ENCODE measurements at places on chromosomes 7 and 10. TPM values are rescaled to one million over a fixed set of nuclear protein-coding genes. Genes with fewer than 3 reads are reported as not detected.

GRCh38 chr7:134865001-134865845 lies 85.8 kb downstream of the CALD1 start:
- no peaks in the 10 kb centered on the region for H3K27me3 ChIP-seq
- peaks cover 4% of the 10 kb centered on the region for H3K4me1 ChIP-seq
- H3K27ac ChIP-seq, result peak overlapping the region; percentile 72
- H3K4me3 ChIP-seq, result no peak overlapping the region
- no peaks in the 10 kb centered on the region for H3K36me3 ChIP-seq
- no peak for DNase-seq

DNA sequence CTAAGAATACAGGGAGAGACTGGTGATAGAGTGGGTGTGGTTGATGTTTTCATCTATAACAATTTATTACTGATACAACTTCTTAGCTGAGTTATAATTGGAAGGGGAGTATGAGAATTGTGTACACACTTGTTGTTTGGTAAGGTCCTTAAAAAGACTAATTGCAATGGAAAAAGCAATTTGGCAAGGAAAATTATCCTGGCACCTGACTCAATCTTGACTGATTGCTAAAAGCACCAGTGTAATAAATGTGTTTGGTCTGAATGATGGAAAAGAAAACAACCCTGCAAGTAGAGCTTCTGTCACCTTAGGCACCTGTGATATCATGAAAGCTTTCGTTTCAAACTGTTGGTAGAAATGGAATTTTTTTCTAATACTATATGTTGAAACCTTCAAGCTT lies 6.7 kb upstream of the GSDME start:
- H3K4me3 ChIP-seq, result no peak overlapping the region
- H3K4me1 ChIP-seq, result no peaks in the 10 kb centered on the region
- no peak for DNase-seq
- no peaks in the 10 kb centered on the region for H3K27me3 ChIP-seq

GRCh38 chr7:145378197-145378596 lies 542.3 kb upstream of the TPK1 start:
- no peaks in the 10 kb centered on the region for H3K4me1 ChIP-seq
- H3K4me3 ChIP-seq, result no peak overlapping the region
- no peak overlapping the region for H3K27ac ChIP-seq

GRCh38 chr10:131758062-131758938 lies 142.5 kb upstream of the PPP2R2D start:
- H3K36me3 ChIP-seq, result no peaks in the 10 kb centered on the region
- H3K4me1 ChIP-seq, result no peaks in the 10 kb centered on the region
- DNase-seq, result no peak
- H3K4me3 ChIP-seq, result no peak overlapping the region
- no peaks in the 10 kb centered on the region for H3K27me3 ChIP-seq
- no peak overlapping the region for H3K27ac ChIP-seq

GRCh38 chr7:124422081-124422480 lies 343.5 kb downstream of the GPR37 start:
- no peaks in the 10 kb centered on the region for H3K27me3 ChIP-seq
- no peak overlapping the region for H3K4me3 ChIP-seq
- no peak overlapping the region for H3K27ac ChIP-seq
- no peaks in the 10 kb centered on the region for H3K4me1 ChIP-seq
- no peak for DNase-seq
- no peaks in the 10 kb centered on the region for H3K36me3 ChIP-seq

CPVL gene
- total RNA-seq, result 45.4 TPM

RAMP3 gene
- 43.8 TPM for total RNA-seq

UBE2H gene
- 223 TPM for total RNA-seq

GRCh38 chr7:133572843-133573242 lies 320.0 kb downstream of the EXOC4 start:
- H3K27me3 ChIP-seq, result no peaks in the 10 kb centered on the region
- H3K27ac ChIP-seq, result no peak overlapping the region
- H3K4me1 ChIP-seq, result no peaks in the 10 kb centered on the region
- no peak overlapping the region for H3K4me3 ChIP-seq
- H3K36me3 ChIP-seq, result no peaks in the 10 kb centered on the region
- DNase-seq, result no peak

DNA sequence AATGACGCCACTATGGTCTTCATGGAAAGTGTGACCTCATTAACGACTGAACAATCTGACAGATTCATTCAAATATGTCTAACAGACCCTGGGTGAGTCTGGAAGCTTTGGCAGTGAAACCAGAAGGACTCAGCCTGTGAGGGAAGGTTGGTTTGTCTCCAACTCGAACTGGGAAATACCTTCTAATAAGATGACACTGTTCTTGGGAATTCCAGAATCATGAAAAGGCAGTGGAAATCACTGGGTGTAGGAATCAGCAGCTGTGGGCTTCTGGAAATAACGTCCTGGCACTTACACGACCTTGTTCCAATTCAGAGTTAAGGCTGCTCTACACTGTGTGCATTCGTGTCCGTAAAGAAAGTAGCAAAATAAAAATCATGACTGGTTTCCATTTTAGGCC lies 75.1 kb downstream of the DGKI start:
- H3K4me1 ChIP-seq, result no peaks in the 10 kb centered on the region
- no peak for DNase-seq
- H3K27me3 ChIP-seq, result no peaks in the 10 kb centered on the region
- no peaks in the 10 kb centered on the region for H3K36me3 ChIP-seq

SPDYE6 gene
- total RNA-seq, result not detected

CFAP69 gene
- total RNA-seq, result 0.42 TPM

DNA sequence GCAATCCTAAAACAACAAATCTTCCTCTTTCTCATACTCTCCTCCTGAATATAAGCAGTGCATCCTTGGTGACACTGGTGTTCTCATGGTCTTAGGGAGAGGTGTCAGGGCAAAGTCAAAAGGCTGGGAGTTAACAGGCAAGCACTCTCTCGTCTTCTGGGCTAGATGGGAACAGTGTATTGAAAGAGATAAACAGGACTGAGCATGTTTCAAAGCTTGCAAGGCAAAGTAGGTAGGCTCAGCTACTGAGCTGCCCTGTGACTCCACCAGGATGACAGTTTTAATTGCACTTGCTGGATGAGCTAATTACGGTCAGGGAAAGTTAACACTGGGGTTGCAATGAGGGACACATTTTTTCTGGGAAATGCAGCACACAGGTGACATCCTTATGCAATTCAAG lies 554.9 kb upstream of the NRP1 start:
- H3K27ac ChIP-seq, result no peak overlapping the region
- DNase-seq, result no peak
- no peaks in the 10 kb centered on the region for H3K4me1 ChIP-seq
- H3K36me3 ChIP-seq, result no peaks in the 10 kb centered on the region
- no peaks in the 10 kb centered on the region for H3K27me3 ChIP-seq
- H3K4me3 ChIP-seq, result no peak overlapping the region

- no peaks in the 10 kb centered on the region for H3K27me3 ChIP-seq
- H3K4me3 ChIP-seq, result no peak overlapping the region
- no peaks in the 10 kb centered on the region for H3K36me3 ChIP-seq
- no peaks in the 10 kb centered on the region for H3K4me1 ChIP-seq
- DNase-seq, result no peak
- no peak overlapping the region for H3K27ac ChIP-seq
Observed at GRCh38 chr10:121159670-121160069, 308.5 kb downstream of the WDR11 start.

ASB10 gene
- total RNA-seq, result not detected

DNA sequence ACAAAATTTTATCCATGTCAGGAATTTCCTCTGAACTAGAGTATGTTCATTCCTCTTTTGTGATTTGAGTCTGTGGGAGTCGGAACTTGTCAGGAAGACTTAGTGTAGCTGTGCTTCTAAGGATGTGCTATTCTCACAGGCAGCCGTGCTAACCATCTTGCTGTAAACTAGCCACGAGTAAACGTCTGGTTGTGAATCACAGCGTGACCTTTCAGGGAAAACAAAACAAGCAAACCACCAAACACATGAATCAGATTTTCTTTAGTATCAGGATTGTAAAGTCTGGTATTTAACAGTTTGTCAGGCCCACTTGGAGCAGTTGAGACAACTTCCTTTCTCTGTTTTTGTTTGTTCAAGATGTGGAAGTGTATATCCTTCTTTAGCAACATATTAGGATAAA lies 32.0 kb downstream of the AUTS2 start:
- H3K27ac ChIP-seq, result peak overlapping the region; percentile 51
- H3K27me3 ChIP-seq, result no peaks in the 10 kb centered on the region
- H3K36me3 ChIP-seq, result no peaks in the 10 kb centered on the region
- peak; percentile 46 for DNase-seq
- H3K4me3 ChIP-seq, result no peak overlapping the region

THNSL1 gene
- total RNA-seq, result 10.5 TPM

INSYN2A gene
- total RNA-seq, result not detected

DNA sequence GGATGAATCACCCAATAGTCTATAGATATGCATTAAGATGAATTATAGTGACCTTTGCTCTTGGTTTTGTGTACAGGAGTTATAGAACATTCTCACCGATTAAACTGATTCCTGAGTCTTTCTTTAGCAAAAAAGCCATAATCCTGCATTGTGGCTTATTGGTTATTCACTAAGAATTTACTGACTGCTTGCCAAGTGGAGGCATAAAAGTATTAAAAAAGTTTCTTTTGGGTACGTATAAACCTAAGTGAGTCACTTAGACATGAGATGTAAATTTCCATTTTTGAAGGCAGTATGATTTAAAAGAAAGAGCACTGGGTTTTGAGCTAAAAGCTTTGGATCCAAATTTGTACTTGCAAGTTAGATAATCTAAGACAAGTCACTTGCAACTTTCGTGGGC lies 100.7 kb downstream of the CDK6 start:
- H3K36me3 ChIP-seq, result no peaks in the 10 kb centered on the region
- DNase-seq, result no peak
- H3K27ac ChIP-seq, result no peak overlapping the region

DNA sequence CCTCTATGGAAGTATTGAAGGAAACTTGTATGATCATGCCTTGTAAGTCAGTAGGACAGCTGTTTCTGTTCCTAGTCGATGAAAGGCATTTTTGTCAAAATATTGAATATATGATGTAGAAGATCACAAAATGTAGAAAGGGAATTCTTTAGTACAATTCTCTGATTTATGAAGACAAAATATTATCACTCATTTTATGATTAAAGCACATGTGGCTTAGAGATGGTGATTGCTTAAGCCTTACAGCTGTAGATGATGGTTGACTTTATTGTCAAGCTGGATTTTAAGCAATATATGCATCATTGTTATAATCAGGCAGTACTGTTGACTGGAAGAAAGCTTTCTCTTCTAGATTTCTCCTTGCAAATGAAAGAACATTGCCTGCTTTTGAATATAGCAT lies 26.4 kb downstream of the MXI1 start:
- no peak overlapping the region for H3K27ac ChIP-seq
- no peaks in the 10 kb centered on the region for H3K27me3 ChIP-seq
- no peak overlapping the region for H3K4me3 ChIP-seq
- DNase-seq, result no peak
- H3K4me1 ChIP-seq, result no peaks in the 10 kb centered on the region
- no peaks in the 10 kb centered on the region for H3K36me3 ChIP-seq

DNA sequence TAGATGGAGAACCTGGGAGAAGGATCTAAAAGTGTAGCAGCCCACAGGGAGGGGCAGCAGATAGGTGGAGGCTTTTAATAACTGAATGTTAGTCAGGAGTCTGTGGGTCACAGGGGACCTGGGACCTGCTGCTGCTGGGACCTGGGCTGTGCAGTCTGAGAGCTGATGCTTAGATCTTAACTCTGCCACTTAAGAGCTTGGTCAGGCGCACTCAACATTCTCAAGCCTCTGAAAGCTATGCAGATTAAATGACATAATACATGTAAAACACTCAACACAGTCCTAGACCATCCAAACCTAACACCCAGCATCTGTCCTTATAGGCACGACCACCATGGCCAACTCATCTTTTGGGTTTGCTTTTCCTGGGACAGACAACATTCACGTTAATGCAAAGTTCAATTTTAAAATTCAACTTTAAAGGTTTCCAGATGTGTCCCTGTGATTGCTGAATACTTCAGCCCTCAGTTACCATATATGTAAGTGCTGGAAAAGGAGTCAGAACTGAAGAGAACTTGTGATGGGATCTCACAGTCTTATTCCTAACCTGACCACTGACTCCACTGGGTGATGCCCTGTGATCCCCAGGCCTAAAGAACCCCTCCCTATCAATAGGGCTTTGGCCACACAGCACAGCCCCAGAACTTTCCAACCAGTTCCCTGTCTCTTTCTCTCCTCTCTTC lies 321.0 kb downstream of the PLXNA4 start:
- no peak overlapping the region for H3K27ac ChIP-seq
- H3K27me3 ChIP-seq, result no peaks in the 10 kb centered on the region
- DNase-seq, result no peak
- H3K4me3 ChIP-seq, result no peak overlapping the region
- H3K36me3 ChIP-seq, result no peaks in the 10 kb centered on the region

DNA sequence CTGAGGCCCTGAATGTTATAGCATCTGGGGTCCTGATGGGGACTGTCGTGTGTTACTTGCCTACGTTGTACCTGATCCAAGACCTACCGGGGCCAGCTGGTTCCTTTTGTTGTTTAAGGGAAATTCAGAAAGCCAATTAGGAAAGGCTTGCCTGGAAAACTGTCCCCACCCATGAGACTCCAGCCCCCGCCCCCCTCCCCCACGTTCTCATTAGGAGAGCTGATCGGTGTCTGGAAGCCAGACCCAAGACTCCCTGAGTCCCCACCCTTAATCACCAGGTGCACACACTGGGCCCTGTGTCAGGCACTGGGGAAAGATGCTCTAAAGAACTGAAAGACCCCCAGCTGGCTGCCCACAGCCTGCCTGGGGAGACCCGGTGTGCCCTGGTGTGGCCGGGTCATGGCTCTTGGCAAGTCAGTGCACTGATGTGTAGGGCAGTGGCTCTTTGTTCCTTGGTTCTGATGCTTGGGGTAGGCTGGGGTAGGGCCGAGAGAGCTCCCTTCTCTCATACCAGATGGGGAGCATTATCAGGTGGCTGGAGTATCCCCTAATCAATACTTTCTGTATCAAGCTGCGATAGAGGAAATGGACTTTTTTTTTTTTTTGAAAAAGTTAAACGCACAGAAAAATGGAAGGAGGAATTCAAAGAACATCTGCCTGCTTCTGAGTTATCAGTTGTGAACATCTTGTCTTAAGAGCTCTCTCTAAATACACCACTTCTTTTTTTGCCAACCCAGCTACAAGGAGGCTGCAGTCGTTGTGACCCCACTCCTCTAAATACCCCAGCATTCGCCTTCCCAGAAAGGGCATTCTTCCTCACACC lies 16.9 kb downstream of the TSPAN15 start:
- H3K27me3 ChIP-seq, result no peaks in the 10 kb centered on the region
- DNase-seq, result no peak
- H3K4me3 ChIP-seq, result no peak overlapping the region
- peak overlapping the region; percentile 26 for H3K27ac ChIP-seq
- H3K36me3 ChIP-seq, result no peaks in the 10 kb centered on the region
- peaks cover 16% of the 10 kb centered on the region for H3K4me1 ChIP-seq

GRCh38 chr7:2539031-2539911 lies 16.1 kb downstream of the BRAT1 start:
- no peak overlapping the region for H3K27ac ChIP-seq
- H3K27me3 ChIP-seq, result no peaks in the 10 kb centered on the region
- H3K4me1 ChIP-seq, result peaks cover 10% of the 10 kb centered on the region
- no peak overlapping the region for H3K4me3 ChIP-seq
- no peaks in the 10 kb centered on the region for H3K36me3 ChIP-seq
- peak; percentile 15 for DNase-seq

DNA sequence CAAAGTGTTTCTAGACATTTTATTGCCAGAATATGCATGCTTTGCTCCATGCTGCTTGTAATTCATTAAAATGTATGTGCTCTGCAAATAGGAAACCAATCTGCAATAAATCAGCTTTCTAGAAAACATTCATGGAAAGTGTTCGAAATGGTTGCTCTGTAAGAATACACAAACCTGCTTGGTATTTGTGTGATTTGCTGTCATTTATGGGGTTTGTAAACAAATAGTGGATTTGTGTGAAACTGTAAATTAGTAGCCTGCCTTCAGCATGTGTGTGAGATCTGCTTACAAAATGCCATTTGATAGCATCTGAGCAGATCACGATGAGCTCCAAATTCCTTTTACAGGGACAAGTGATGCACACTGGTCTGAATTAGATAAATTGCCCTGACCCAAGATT lies 219.0 kb upstream of the CSTF2T start:
- DNase-seq, result no peak
- no peak overlapping the region for H3K27ac ChIP-seq
- H3K36me3 ChIP-seq, result no peaks in the 10 kb centered on the region
- no peaks in the 10 kb centered on the region for H3K27me3 ChIP-seq
- H3K4me1 ChIP-seq, result peaks cover 7% of the 10 kb centered on the region

All from adrenal gland (tissue), 19 donors.